ENCODE measurements at places on chromosomes 3 and 15.

DNA sequence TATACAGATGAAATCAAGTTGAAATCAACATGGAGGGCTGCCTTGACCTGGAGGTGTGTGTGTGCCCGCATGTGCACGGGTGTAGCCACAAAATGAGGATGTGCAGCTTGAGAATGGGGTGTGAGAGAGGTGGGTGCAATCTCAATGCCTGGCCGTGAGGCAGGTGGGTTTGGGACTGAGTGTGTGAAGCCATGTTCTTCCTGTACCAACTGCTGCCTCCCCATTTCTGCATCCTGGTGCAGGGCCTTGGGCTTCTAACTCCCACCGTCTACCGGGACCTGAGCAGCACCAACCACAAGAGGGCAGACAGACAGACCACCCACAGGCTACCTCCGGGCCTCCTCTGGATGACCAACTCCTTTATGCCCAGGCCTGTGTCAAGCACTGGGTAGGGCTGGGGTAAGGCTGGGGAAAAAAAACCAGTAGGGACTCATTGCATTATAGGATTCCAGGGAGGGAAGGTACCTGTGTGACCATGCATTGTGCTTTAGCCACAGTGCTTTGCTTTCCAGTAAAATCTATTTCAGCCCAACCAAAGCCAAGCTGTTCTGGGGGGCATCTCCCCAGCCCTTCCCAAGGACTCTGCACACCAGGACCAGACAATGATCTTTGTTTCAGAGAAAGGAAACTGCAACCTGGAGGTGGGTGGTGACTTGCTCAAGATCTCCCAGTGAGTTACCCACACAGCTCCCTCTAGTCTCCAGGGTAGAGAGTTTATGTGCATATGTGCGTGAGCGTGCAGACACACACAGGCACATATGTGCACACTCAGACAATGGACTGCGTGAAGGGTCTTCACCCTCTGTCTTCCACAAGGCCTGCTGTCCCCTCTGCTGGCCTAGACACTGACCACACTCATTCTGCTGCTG lies 162.2 kb upstream of the TLE3 start:
- no peak for DNase-seq

- DNase-seq: no peak
Measured at GRCh38 chr3:71062037-71062932, 521.2 kb downstream of the FOXP1 start.

DNA sequence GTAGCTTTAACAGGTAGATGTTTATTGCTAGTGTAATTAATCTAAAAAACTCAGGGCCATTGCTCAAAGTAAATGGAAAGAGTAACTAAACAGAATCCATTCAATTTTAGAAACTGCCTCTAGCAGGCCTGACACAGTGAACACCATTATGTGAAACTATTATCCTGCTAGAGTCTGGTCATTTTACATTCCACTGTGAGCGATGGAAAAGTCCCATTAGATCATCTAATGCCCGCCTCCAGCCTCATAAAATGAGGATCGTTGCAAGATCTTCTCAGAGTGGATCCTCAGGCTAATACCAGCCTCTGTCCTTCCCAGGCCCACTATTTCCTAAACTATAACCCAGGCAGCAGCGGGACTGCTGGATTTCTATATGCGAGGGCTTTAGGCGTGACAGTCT lies 107.7 kb downstream of the WDR76 start:
- DNase-seq: no peak

DNA sequence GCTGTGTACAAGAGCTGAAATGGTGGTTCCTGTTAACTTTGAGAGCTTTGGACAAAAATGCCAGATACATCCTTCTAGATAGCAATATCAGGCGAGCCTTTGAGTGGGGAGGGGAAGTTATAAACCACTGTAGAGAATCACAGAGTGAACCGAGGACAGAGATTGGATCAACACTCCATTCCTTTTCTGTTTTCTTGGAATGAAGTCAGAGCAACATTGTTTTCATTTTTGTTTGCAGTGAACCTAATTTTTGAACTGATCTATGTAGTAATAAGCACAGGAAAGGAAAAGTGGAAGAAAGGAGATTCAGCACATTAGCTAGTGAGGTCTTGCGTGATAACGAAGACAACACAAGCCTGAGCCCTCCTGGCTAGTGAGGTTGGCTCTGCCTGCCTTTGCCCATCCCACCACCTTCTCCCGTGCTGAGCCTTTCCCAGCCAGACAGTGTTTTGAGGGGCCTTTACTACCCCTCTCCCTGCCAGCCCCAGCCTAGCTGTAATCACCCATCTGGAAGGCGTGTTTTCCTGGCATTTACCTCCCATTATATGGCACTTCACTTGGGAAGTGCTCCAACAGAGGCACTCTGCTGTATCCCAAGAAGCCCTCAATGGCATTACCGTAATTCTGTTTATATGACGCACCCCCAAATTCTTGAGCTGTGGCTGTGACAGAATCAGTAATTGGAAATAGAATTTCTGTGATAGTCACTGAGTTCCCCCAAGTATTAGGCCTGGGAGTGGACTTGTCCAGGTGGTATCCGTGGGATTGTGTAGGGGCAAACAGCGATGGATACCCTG lies 129.8 kb downstream of the CACNA1D start:
- DNase-seq: no peak

DNA sequence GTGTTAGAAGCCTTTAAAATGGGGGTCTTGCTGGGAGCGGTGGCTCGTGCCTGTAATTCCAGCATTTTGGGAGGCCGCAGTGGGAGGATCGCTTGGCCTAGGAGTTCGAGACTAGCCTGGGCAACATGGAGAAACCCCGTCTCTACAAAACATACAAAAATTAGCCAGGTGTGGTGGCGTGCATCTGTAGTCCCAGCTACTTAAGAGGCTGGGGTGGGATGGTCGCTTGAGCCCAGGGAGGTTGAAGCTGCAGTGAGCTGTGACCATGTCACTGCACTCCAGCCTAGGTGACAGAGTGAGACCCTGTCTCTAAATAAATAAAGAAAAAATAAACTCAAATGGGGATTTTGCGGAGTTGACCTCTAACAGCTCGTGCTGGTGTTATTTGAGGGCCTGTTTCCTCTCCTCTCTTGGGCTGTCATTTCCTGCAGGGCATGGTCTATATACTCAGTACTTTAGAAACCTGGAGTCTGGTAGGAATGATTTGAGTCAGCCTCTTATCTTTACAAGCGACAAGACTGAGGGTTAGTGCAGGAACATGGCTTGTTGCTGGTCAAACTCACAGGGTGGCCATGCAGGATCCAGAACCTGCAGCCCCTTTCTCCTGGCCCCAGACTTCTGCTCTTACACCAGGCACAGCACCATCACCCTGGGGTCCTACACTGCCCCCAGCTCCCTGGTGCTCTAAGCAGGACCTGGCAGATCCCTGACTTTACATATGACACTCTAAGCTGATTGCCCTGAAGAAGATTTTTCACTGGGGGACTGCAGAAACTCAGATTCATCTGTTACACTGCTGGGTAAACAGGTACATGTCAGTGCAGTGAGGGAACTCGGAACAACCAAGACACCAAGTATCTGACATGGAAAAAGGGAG lies 15.1 kb downstream of the EHD4 start:
- DNase-seq: no peak

- no peak for DNase-seq
Measured at GRCh38 chr3:154119951-154120350, 1.2 kb upstream of the ARHGEF26 start.

- DNase-seq: no peak
Measured at GRCh38 chr3:144148356-144148755, 176.7 kb downstream of the DIPK2A start.

- no peak for DNase-seq
Measured at GRCh38 chr15:97026781-97027180, 696.3 kb downstream of the NR2F2 start.

DNA sequence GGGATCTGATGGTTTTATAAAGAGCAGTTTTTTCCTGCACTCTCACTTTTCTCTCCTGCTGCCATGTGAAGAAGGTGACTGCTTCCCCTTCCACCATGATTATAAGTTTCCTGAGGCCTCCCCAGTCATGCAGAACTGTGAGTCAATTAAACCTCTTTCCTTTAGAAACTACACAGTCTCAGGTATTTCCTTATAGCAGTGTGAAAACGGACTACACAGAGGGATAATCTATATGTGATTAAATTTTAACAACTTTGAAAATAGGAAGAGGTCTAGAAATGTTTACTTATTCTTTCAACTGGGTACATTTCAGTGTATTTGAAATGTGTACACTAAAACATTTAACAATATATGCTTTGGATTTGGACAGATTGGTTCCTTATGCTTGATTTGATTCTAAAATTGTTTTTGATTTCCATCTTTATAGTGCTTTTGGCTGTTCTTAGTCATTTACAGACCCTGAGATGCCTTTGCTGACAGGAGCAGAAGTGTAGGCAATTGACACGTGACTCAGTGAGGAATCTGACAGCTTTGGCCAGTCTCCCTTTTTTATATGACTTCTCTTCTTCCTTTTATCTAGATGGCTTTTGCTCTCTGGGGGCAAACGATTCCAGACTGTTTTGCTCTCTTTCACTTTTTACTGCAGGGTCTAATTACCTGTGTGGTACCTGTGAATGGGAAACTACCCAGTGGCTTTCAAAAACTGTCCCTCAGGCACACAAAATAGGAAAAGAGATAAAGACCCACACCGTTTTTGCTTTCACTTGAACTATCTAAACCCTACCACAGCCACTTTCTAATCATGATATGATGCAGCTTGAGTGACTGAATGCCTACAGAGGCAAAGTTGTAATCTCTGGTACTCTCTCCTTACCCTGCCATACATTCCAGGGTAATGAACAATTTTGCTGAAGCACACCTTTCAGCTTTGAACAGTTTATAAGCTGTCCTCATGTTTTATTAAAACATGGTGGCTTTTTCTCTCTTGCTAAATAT lies 422.6 kb downstream of the ROBO1 start:
- no peak for DNase-seq

DNA sequence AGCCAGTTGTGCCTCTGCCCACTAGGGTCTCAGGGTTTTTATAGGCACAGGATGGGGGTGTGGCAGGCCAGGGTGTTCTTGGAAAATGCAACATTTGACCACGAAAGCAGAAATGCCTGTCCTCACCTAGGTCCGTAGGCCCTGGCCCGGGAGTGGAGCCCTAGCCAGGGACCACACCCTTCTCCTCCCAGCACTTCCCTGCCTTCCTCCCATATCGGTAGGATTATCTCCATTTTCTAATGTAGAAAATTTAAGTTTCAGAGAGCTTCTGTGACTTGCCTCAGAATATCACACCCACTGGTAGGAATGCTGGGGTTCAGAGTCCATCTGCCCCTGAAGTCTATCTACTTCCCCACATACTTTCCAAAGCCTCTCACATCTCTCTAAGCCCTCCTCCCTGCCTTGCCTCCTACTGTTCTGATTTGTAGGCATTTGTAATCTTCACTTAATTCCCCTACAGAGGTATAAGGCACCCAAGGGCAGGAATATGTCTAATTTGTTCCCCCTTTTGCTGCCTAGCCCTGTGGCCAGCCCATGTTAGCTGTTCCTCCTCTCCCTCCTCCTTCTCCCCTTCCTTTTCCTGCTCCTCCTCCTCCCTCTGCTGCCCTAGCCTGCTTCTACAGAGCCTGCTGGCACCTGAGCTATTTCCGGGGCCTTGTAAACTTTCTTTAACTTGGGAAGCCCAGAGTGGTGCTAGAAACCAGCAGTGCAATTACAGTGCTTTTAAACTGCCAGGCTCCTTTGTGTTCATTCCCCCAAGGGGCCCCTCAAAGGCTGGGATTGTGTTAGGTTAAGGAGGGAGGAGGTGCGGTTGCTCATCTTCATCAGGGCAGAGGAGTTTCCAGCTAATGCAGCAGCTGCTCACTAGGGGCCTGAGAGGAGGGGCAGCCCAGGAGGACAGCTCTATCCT lies 71.1 kb downstream of the MRPL46 start:
- no peak for DNase-seq

- no peak for DNase-seq
Measured at GRCh38 chr3:126656371-126657134, 1.6 kb upstream of the TXNRD3 start.
